Kidney (tissue), 22 donors: ENCODE measurements at places on chromosomes 4 and X.
A peak's percentile ranks its signal among the peaks of the same experiment; 100 is the strongest.

- no peak overlapping the region for H3K4me3 ChIP-seq
- H3K4me1 ChIP-seq = no peaks in the 10 kb centered on the region
- no peak overlapping the region for H3K27ac ChIP-seq
- no peaks in the 10 kb centered on the region for H3K27me3 ChIP-seq
- no peaks in the 10 kb centered on the region for H3K36me3 ChIP-seq
- peak; percentile 36 for DNase-seq
Observed at GRCh38 chr4:26573389-26573794, 10.5 kb upstream of the TBC1D19 start.

DNA sequence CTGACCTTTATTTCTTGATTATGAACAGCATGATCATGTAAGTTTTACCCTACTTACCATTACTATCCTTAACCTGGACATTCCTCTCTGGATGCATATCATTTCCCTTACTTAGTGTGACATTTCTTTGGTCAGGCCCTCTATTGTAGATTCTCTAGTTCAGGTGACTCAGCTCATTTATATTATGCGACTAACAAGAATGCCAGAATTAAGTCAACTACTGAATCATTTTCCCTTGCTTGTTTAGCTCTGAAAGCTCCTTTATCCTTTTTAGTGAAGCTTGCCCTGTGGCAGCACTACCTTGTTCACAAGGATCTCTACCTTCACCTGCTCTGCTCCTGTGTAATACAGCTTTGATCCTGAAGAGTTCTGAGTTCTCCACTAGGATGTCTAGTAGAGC lies 15.1 kb upstream of the UGT2B17 start:
- H3K4me1 ChIP-seq = no peaks in the 10 kb centered on the region
- no peaks in the 10 kb centered on the region for H3K27me3 ChIP-seq
- no peak overlapping the region for H3K4me3 ChIP-seq
- no peak for DNase-seq
- no peak overlapping the region for H3K27ac ChIP-seq
- H3K36me3 ChIP-seq = no peaks in the 10 kb centered on the region

- H3K27ac ChIP-seq = no peak overlapping the region
- H3K4me3 ChIP-seq = no peak overlapping the region
- peaks cover 5% of the 10 kb centered on the region for H3K27me3 ChIP-seq
- no peaks in the 10 kb centered on the region for H3K36me3 ChIP-seq
Observed at GRCh38 chrX:44143061-44143602, 169.9 kb upstream of the NDP start.

DNA sequence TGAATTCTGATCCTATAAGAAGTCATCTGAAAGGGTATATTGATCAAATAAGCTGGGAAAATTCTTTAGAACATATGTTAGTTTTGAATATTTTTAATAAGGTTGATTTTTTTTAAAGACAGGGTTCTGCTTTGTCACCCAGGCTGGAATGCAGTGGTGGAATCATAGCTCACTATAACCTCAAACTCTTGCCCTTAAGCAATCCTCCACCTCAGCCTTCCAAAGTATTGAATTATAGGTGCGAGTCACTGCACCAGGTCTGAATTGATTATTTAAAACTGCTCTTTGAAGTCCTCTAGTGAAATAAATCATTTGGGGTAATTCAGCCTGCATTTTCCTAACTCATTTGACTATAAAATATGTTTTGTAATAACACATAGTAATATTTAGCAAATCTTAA lies 812.3 kb downstream of the PDHA2 start:
- H3K4me3 ChIP-seq = no peak overlapping the region
- H3K27ac ChIP-seq = no peak overlapping the region
- H3K36me3 ChIP-seq = no peaks in the 10 kb centered on the region
- DNase-seq = no peak
- no peaks in the 10 kb centered on the region for H3K4me1 ChIP-seq

DNA sequence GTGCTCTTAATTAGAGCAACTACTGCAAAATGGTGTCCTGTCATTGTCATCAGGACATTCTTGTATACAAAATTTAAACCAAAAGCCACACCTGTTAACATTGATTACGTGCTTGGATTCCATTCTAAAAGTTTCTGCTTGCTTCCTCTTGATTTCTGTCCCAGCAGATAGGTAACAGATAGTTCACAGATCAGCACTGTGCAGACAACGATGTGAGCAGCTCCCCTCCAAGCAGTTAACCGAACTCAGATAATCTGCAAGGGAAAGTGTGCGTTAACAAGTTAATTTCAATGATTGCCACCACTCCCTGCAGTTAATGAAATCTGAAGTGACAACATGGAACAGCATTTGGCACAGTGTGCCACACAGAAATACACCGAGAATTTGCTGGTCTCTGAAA lies 54.4 kb upstream of the RELL1 start:
- no peak overlapping the region for H3K27ac ChIP-seq
- no peak for DNase-seq
- no peaks in the 10 kb centered on the region for H3K27me3 ChIP-seq
- H3K4me3 ChIP-seq = no peak overlapping the region

- no peak overlapping the region for H3K27ac ChIP-seq
- DNase-seq = no peak
- no peaks in the 10 kb centered on the region for H3K36me3 ChIP-seq
- H3K4me1 ChIP-seq = no peaks in the 10 kb centered on the region
- H3K4me3 ChIP-seq = no peak overlapping the region
Observed at GRCh38 chr4:15718959-15719358, 16.1 kb downstream of the BST1 start.

DNA sequence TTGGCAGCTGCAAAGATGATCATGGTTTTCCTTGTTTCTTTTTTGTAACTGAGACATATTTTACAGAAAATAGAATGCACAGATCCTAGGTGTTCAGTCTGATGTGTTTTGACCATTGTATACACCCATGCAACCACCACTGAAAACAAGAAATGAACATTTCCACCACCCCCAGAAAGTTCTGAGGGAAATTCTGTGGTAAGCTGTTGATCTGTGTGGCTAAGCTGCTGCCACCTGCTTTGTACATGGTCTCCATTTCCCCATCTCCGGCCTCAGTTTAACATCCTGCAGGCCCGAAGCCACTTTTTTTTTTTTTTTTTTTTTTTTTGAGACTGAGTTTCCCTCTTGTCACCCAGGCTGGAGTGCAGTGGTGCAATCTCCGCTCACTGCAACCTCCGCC lies 65.3 kb downstream of the NYX start:
- no peaks in the 10 kb centered on the region for H3K36me3 ChIP-seq
- no peak overlapping the region for H3K4me3 ChIP-seq
- H3K4me1 ChIP-seq = no peaks in the 10 kb centered on the region
- H3K27me3 ChIP-seq = peaks cover 2% of the 10 kb centered on the region
- H3K27ac ChIP-seq = no peak overlapping the region
